SIG-M5 (cell line): ENCODE measurements at places on chromosomes 1 and 21.

- no peak for DNase-seq
Observed at GRCh38 chr1:38559446-38560165, 300.0 kb downstream of the RRAGC start.

DNA sequence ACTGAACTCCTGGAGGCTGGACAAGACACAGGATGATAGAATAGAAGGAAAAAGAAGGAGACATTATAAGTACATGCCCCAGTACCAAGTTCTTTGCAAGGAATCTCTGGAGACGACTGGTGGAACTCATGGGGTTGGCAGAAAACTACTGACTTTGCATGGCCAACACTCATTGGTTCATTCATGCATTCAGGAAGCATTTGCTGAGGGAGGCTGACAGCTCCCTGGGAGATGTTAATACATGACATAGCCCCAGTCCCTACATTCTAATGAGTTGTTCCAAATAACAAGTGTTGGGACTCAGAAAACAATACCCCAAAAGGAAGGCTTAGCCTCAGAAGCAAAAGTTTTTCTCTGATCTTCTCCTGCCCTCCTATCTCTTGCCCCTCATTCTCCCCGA, 172.8 kb upstream of the IRF2BP2 start:
- DNase-seq = no peak

DNA sequence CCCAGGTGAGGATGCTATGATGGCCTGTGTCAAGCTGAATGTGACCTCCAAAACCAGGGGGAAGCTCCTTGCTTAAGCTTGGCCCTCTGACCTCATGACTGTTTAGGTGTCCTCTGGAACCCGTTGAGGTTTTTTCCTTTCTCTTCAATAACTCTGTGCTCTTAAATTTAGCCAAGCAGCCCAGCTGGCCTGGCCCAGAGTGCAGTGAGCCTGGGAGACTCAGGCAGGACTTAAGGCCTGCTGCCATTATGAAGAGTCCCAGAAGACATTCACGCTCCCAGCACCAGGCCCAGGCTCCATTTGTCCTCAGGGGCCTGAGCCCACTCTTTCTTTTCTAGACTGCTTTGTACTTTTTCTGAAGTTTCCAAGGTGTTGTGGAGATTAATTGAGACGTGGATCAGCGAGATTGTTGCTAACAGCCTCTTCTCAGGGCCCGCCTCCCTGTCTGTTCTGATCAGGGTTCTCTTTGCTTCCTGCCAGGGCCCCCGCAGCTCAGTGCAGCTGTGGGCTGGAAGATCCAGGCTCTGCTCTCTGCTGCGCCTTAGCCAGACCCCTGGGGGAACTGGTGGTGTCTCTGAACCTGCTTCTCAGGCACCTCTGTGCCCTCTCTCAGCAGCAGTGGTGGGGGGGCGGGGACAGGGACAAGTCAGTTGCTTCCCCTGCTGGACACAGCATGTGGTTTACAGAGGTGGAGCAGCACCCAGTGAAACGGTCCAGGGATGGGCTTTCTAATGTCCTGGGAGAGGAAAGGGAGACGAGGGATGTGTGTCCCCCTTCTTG, 124.2 kb downstream of the GRIK3 start:
- DNase-seq = no peak

DNA sequence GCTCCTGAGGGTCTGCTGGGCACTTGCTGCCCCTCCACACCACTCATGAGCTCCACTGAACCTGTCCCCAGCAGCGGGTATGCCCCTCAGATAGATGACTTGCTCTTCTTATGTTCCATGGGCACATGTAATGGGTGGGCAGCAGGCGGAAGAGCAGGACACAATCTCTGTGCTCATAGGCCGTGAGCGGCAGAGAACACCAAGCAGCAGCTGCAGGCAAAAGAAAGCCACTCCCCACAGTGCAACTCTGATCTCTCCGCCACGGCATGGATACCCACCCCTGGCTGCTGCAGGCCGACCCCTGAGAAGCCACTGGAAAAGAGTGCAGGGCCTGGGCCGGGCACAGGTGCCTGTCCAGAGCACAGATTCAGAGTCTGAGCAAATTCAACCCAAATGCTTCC, 135.2 kb upstream of the RUNX3 start:
- no peak for DNase-seq

- DNase-seq = no peak
Observed at GRCh38 chr1:95115708-95116137, 1.4 kb upstream of the TLCD4 start.

DNA sequence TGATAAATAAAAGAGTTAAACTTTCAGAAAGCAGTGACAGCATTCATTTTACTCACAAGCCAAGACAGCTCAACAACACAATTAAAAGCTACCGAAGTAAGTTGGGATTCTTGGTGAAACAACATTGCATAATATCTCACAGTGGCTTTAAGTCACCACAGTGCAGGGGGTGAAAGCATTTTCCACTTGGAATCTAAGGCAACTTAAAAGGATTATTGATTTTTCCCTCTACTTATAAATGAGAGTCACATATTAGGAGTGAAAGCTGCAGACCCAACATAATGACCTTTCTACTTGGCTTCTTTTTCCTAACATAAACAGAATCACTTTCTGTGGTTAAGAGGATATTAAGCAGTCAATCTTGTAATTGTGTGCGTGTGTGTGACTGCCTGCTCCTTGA, 536.6 kb upstream of the CXADR start:
- DNase-seq = no peak

DNA sequence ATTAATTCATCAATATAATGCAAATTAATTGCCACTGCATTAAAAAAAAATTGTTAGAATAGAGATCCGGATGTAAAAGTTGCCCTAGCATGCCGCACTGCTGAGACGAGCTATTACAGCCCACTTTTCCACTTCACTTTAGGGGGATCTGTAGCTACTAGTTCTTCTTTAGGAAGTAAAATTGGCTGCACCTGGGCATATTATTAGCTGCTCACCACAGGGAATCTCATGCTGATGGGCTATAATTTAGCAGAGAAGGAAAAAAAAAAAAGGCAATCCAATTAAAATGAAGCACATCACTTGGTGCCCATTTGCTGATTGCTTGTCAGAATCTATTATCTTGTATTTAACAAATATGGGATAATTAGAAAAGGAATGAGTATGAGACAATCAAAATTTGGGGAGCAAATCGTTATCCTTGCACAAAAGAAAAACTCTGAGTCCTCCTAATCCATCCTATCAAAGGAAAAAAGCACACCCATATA, 233.4 kb downstream of the DSCAM start:
- no peak for DNase-seq

GRCh38 chr1:184650177-184650866, 104.3 kb downstream of the EDEM3 start:
- DNase-seq = no peak

GRCh38 chr1:92698932-92699331, 86.0 kb downstream of the EVI5 start:
- DNase-seq = no peak
